Stimulated activated CD4-positive, alpha-beta T cell treated with anti-CD3 and anti-CD28 coated beads, Interleukin-12 subunit alpha, Interleukin-12 subunit beta, amount 100 ng/mL, for 4 hours (primary cell): ENCODE measurements at places on chromosomes 6 and 20.

- no peak for DNase-seq
These were observed 97.4 kb downstream of the PDSS2 start for GRCh38 chr6:107361753-107362604.

GRCh38 chr20:25023356-25023755, 30.8 kb upstream of the APMAP start:
- DNase-seq = no peak

GRCh38 chr6:47440719-47441118, 36.9 kb upstream of the CD2AP start:
- no peak for DNase-seq

- DNase-seq = no peak
These were observed 92.5 kb downstream of the CD83 start for GRCh38 chr6:14210077-14210476.

- no peak for DNase-seq
These were observed 2.8 kb downstream of the PGK2 start for GRCh38 chr6:49784272-49784671.

DNA sequence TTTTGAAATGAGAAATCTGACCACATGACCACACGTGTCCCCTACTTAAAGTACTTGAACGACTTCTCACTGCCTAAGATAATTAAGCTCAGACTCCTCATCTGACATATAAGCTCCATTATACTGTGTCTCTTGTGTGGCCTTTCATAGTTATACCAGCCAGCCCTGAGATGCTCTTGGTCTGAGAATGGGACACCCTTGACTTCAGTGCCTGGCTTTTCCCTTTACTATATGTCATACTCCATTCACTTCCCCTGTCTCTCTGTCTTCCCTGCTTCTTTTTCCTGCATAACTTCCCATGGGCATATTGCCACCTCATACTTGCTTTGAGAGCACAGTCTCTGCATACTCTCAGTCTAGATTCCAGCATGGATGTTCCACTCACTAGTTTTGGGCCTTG, 53.4 kb upstream of the TINAG start:
- DNase-seq = no peak

- no peak for DNase-seq
These were observed 1.2 kb downstream of the ABHD12 start for GRCh38 chr20:25389401-25389857.

GRCh38 chr6:150534553-150534952, 65.1 kb upstream of the PLEKHG1 start:
- DNase-seq = no peak

DNA sequence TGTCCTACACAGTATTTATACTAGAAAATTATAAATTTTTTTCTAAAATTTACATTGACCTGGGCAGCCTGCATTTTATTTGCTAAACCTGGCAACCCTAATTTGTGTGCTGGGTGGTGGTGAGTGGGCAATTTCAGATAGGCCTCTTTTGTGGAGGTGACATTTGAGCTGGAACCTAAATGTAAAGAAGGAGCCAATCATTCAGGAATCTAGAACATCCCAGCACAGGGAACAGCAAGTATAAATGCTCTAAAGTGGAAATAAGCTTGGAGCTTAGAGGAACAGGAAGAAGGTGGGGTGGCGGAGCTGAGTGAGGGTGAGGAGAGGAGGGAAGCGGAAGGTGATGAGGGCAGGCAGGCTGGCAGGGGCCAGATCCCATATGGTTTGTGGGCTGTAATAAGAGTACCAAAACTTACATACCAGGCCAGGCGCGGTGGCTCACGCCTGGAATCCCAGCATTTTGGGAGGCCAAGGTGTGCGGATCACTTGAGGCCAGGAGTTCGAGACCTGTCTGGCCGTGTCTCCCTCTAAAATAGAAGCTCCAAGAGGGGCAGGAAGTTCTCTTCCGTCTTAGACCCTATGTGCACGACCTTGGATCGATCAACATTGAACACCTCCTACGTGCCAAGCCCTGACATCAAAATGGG, 549 bp upstream of the CSE1L start:
- no peak for DNase-seq

DNA sequence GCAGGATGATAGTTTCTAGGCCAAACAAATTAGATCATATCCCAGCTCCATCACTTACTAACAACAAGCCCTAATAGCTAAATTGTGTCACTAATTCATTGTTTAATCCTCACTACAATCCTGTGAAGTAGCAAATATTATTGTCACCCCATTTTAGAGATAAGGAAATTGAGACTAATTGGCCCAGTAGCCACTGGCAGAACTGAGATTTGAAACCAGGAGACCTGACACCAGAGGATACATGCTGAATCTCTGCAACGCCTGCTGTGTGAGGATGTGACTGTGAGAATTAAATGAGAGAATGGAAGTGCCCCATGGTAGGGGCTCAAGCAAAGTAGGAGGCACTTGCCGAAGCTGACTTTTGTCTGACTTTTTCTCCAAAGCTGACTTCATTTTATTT, 124.3 kb upstream of the CITED2 start:
- DNase-seq = no peak

- no peak for DNase-seq
These were observed 219 bp downstream of the ISM1 start for GRCh38 chr20:13221313-13221672.

DNA sequence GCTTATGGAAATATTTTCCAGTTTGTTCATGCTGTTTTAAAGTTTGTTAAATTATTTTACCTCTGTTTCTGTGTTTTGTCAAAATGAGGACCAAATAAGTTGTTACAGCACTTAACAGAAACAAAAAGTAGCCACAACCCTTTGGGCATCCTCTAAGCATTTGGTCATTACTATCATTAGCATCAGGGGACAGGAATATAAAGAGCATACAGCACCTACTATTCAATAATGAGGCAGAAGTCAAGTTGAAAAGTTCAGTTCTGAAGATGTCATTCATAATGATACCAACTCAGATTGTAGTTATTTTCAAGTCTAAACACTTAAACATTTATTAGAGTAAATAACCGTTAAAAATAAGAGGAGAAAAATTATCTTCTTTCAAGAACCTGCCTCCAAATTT, 862.3 kb upstream of the FLRT3 start:
- DNase-seq = no peak
